ENCODE measurements at places on chromosomes 6 and 20. TPM values are rescaled to one million over a fixed set of nuclear protein-coding genes. Genes with fewer than 3 reads are reported as not detected.

The GHRH gene
- not detected for total RNA-seq

The TEAD3 gene
- total RNA-seq, result 2.2 TPM

The HCRTR2 gene
- not detected for total RNA-seq

The RAET1E gene
- total RNA-seq, result not detected

The KCNK15 gene
- 0.76 TPM for total RNA-seq

The BAK1 gene
- total RNA-seq, result 55.9 TPM

The IL17F gene
- total RNA-seq, result not detected

The C6orf141 gene
- not detected for total RNA-seq

The STMND1 gene
- total RNA-seq, result not detected

The DPPA5 gene
- total RNA-seq, result not detected

The MYL9 gene
- total RNA-seq, result 0.33 TPM

The EPPIN gene
- not detected for total RNA-seq

The HLA-DRB1 gene
- total RNA-seq, result 14.2 TPM

The RIPOR3 gene
- total RNA-seq, result not detected

The SLC17A3 gene
- 0.58 TPM for total RNA-seq

The E2F1 gene
- total RNA-seq, result 78.3 TPM

The OTOR gene
- not detected for total RNA-seq

The KIAA1755 gene
- not detected for total RNA-seq

The PPP1R16B gene
- total RNA-seq, result 133 TPM

The CFAP61 gene
- not detected for total RNA-seq

The PTCRA gene
- not detected for total RNA-seq

The TMEM30A gene
- 57.0 TPM for total RNA-seq

The FAM209B gene
- 1.5 TPM for total RNA-seq

The MCHR2 gene
- not detected for total RNA-seq

The C6orf118 gene
- not detected for total RNA-seq

The C4B gene
- 2.9 TPM for total RNA-seq

The MAP3K5 gene
- 8.8 TPM for total RNA-seq

The DYNLT2 gene
- 2.1 TPM for total RNA-seq

The CGA gene
- total RNA-seq, result not detected

The TAAR5 gene
- total RNA-seq, result not detected

The GABRR1 gene
- total RNA-seq, result not detected

The EYA4 gene
- total RNA-seq, result not detected

The LAMA2 gene
- 0.64 TPM for total RNA-seq

The KIAA0408 gene
- 8.2 TPM for total RNA-seq

The TUBB2B gene
- total RNA-seq, result 0.12 TPM

The CSE1L gene
- 136 TPM for total RNA-seq

The TRIM31 gene
- 0.09 TPM for total RNA-seq

The RNF182 gene
- not detected for total RNA-seq

The GUCA1A gene
- not detected for total RNA-seq

The MICB gene
- 32.8 TPM for total RNA-seq

The SPDEF gene
- total RNA-seq, result not detected

The TMEM244 gene
- total RNA-seq, result not detected
